ENCODE measurements at places on chromosomes 13 and 19.

GRCh38 chr13:36801035-36801434 lies 18.0 kb upstream of the RFXAP start:
- DNase-seq, result no peak

DNA sequence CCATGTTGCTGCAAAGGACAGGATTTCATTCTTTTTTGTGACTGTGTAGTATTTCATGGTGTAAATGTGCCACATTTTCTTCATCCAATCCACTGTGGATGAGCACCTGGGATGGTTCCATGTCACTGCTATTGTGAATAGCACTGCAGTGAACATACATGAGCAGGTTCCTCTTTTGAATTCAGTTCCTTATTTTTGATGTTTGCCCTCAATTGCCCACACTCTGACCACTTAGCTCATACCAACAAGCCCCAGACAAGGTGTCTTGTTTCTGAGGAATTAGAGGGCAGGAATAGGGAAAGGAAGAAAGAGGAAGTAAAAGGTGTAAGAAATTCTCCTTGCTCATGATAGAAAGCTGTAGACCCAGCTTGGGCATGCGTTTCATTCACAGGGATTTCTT lies 244.2 kb upstream of the ZNF507 start:
- no peak for DNase-seq

DNA sequence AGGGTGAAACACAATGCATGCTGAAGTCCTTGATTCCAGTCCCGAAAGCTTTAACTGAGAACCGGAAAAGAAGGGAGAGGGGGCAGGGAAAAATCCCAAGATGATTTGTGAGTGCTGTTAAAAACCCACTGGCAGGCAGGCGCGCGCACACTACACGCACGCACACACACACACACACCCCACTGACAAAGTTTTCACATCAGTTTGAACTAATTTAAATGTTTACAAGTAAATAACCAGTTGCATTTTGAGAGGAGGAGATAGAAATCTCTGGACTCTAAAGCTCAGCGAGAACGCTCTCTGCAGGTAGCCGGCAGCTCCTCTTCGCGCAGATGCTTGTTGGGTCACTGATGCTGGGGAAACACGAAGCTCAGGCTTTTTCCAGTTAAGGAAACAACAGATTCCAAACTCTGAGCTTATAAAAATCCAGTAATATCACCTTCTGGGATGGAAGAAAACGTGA lies 818 bp upstream of the SLITRK1 start:
- DNase-seq, result no peak

GRCh38 chr19:39566064-39566463 lies 26.1 kb upstream of the EID2 start:
- DNase-seq, result no peak

- no peak for DNase-seq
Observed at GRCh38 chr13:83297586-83298290, 584.5 kb downstream of the SLITRK1 start.

DNA sequence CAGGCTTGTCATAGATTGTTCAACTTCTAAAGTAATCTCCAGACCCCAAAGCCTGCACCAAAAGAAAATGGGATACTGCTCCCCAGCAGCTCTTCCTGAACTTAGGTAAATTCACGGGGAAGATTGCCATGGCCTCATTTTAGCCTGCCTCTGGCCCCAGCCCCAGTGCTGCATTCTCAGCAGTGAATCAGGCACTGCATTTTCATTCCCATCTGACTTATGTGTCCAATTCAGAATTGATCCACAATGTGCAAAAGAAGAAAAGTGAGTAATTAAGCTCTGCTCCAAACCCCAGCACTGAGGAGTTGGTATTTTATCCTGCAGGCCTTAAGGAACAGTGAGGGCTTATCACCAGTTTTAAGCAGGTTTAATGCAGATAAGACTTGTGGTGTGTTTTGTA lies 176.4 kb downstream of the KCTD12 start:
- DNase-seq, result no peak

DNA sequence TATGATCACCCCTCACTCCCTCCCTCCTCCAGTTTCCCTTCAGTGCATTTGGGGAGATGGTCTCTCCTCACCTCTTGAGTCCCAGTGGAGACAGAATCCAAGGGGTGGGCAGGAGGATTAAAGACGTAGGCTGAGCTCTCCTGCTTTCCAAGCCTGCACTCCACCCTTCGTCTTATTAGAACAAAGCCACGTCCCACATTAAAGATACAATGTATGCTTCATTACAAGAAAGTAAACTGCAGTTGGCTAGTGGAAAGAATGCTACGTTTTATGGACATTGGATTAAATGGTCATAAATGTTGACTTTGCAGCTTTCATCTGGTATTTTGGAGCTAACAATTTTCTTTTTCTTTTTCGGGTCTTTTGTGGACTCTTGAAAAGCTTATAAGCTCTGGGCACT lies 1.5 kb upstream of the KLK11 start:
- no peak for DNase-seq

- DNase-seq, result no peak
Observed at GRCh38 chr13:99998261-99998660, 16.7 kb downstream of the ZIC2 start.

GRCh38 chr19:23772675-23773063 lies 14.0 kb upstream of the ZNF681 start:
- no peak for DNase-seq

DNA sequence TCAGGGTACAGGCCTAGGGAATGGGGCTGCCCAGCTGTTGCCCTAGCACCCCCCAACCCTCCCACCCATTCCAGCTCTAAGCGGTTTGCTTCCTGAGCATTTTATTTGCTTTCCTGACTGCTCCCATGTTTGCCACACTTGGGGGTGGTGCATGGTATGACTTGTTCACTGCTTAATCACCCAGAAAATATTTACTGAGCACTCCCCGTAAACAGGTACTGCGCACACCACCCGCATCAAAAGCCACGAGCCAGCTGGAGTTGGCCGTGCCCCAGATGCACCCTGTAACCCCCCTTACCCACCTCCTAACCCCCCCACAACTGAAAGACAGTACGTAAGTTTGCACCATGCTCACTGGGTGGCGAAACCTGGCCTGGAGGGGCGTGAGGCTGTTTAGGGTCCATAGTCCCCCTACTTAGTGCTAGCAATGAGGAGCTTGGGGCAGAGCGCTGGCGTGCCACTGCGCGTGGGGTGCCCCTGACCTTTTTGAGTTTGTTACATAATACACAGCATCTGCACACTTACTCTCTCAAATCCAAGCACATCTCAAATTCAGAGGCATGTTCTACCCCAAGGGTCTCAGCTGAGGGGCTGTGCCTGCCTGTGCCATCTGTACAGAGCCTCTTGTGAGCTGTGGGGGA lies 29.8 kb downstream of the DPF1 start:
- DNase-seq, result no peak

- DNase-seq, result no peak
Observed at GRCh38 chr13:36148446-36148845, 17.3 kb upstream of the DCLK1 start.

- no peak for DNase-seq
Observed at GRCh38 chr19:5655412-5655811, 24.9 kb downstream of the MICOS13 start.

DNA sequence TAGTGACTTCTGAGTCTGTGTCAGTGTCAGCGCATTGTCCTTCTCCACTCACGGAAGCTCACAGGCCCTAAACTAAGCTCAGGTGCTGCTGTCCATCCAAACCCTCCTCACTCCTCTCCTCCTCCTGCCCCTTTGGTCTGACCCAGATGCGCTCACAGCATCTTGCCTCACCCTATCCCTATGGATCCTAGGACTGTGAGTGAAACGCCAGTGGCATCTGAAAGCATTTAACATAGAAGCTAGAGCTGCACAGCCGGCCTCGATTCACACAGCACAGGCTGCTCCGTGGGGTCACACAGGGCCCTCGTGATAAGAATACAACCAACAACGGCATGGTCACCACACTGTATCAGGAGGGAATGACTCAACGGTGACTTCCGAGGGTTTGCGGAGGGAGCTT lies 149.1 kb upstream of the SPACA7 start:
- no peak for DNase-seq

GRCh38 chr19:7101498-7102253 lies 32.2 kb downstream of the ZNF557 start:
- no peak for DNase-seq

DNA sequence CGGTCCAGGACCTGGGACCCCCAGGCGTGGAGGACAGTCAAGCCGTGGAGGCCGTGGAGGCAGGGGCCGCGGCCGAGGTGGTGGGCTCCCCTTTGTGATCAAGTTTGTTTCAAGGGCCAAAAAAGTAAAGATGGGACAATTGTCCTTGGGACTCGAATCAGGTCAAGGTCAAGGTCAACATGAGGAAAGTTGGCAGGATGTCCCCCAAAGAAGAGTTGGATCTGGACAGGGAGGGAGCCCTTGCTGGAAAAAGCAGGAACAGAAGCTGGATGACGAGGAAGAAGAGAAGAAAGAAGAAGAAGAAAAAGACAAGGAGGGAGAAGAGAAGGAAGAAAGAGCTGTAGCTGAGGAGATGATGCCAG lies 2.3 kb downstream of the KMT2B start:
- no peak for DNase-seq

- DNase-seq, result no peak
Observed at GRCh38 chr13:32837973-32838927, 178.0 kb upstream of the KL start.

DNA sequence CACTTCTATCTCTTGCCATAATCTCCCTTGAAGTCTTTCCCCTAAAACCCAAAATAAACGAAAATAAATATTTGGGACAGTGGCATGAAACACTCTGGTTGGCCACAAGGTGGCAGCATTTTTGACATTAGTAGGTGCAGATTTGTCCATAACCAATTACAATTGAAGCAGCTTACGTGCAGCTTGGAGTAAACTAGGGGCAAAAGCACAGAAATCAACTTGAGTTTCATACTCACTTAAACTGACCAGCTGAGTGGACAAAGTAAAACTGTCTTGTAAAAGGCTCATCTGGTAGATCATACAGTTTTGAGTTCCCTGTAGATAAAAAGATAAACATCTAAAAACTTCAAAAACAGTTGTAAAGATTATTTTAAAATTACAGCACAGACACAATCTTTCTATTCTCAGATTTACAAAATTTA lies 18.8 kb downstream of the PDCD5 start:
- peak; percentile 23 for DNase-seq

- DNase-seq, result no peak
Observed at GRCh38 chr19:18777301-18778075, 13.6 kb downstream of the COMP start.

- DNase-seq, result no peak
Observed at GRCh38 chr19:8163759-8164158, 14.4 kb upstream of the FBN3 start.

GRCh38 chr13:33913829-33914228 lies 95.9 kb downstream of the RFC3 start:
- DNase-seq, result no peak

DNA sequence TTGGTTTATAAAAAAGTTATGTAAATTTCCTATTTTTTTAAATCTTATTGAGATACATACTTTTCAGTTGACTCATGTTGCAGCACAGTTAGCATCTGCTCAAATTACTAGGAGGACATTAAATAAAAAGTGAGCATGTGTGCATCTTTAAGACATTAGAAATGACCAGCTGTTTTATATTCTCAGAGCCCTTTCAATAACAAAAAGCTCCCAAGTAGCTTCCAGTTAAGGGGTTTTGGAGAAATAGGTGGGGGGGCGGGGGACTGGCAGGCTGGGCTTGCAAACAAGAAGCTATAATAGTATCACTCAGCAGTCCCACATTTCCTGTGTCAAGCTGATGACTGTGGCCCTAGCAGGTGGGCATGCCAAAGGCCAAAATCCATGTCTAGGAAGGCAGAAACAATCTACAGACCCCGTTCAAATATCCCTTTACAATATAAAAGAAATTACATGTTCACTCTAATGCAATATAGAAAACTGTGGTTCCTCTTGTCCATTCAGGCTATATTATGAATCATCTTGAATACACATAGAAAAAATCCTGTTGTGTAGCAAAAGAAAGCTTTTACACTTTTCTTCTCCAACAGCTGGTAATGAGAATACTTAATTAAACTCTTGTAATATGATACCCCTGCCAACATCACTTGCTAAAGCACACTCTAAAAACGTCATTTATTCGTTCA lies 1713.2 kb upstream of the SLC10A2 start:
- no peak for DNase-seq

GRCh38 chr13:22447132-22447886 lies 733.5 kb upstream of the SGCG start:
- DNase-seq, result no peak

Measured in stimulated activated CD4-positive, alpha-beta T cell treated with anti-CD3 and anti-CD28 coated beads, Interleukin-12 subunit alpha, Interleukin-12 subunit beta, amount 100 ng/mL, for 24 hours (primary cell).